ENCODE measurements at places on chromosomes 16 and 17.

DNA sequence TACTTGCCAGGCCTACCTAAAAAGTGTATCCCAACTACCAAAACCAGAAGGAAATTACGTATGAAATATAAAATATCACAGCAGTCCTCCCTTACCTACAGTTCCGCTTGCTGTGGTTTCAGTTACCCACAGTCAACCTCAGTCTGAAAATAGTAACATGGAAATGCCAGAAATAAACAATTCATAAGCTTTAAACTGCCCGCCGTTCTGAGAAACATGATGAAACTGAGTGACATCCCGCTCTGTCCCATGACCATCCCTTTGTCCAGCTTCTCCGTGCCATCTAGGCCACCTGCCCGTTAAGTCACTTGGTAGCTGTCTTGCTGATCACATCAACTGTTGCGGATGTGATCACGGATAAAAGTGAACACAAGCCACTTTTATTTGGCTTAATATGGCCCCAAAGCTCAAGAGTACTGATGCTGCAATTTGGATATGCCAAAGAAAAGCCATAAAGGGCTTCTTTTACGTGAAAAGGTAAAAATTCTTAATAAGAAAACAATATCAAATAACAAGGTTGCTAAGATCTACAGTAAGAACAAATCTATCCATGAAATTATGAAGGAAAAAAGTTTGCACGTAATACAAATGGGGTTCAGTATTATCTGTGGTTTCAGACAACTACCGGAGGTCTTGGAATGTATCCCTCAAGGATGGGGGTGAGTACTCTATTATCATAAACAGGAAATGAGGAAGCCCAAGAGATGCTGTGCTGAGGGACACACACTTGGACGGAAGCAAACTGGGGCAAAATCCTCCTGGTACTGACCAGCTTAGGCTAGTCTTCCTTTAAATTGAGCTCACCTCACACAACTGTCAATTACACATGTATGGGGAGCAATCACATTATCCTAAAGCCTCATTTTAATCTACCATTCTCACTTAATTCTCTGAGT lies 8.2 kb downstream of the USP22 start:
- DNase-seq = peak; percentile 29

DNA sequence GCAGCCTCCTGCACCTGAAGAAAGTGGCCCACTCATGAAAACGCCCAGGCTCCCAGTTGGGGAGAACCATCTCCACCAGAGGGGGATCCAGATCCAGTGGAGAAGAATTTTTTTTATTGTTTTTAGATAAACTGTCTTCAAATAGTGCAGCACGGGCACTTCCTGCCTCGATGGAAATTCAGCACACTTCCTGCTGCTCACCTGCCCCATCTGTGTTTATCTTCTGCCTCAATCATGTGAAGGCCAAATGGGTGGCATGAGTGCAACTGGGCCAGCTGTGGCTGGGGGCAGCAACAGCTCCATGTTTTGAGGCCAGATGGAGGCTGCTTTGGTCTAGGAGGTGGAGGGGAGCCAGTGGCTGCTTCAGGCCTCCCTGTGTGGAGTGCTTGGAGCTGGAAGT lies 75.9 kb upstream of the WSB1 start:
- DNase-seq = no peak

GRCh38 chr16:9798474-9798873 lies 383.8 kb downstream of the GRIN2A start:
- DNase-seq = no peak

- DNase-seq = no peak
Measured at GRCh38 chr17:1223662-1224061, 43.9 kb upstream of the ABR start.

DNA sequence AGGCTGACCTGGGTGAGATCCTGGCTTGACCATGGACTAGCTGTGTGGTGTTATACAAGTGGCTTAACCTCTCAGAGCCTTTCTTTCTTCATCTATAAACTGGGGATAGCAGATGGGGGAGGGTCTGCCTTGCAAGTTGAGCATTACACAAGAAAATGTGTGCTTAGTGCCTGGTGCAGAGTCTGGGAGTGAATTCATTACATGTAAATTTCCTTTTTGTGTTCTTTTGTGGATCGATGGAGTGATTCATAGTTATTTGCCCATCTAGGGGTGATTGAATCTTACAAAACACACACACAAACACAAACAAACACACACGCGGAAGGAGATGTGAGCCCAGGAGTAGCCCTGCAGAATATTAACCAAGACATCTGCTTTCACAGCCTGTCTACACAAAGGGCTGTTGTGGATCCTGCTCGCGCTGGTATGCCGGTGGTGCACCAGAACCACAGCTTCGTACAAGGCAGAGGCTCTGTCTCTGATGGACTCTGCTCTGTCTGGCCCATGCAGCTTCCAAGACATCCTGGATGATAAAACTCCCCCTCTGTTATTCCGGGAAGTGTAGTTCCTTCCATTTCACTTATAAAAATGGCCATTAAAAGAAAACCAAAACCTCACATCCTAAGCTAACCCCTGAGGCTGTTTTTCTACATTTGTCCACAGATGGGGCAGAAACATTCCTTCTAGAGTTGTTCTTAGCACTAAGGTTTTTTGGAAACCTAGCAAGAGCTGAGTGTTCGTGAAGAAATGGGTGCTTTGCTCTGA lies 86.1 kb downstream of the UTP18 start:
- DNase-seq = no peak

DNA sequence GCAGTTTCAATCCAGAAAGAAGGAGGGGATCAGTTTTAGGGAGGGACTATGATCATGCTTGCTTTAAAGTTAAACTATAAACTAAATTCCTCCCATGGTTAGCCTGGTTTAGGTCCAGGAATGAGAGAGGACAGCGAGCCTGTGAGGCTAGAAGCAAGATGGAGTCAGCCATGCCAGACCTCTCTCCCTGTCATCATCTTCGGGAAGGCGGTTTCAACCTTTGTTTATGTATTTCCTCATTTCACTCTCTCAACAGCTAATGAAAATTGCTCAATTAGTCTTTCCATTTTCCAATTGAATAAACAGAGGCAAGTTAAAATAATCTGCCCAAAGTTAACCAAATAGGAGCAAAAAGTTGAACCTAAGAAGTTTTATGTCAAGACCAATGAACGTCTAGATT lies 201.5 kb downstream of the KCNJ2 start:
- DNase-seq = no peak

DNA sequence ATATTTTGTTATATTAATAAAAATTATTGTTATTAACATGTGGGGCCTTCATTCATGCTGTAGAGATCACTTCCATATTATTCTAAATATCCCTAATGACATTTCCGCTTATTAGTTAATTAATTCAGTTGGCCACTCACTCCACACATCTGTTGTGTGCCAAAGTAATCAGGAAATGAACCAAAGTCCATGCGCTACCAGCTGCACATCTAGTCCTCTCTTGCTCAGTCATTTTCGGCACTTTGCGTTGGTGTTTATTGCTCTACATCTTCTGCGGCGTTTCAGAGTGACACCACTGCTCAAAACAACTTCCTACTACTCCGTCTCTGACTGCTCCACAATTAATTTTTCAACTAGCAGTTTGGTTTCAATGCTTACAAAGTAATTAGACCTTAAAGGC lies 101.4 kb upstream of the ZFHX3 start:
- no peak for DNase-seq

DNA sequence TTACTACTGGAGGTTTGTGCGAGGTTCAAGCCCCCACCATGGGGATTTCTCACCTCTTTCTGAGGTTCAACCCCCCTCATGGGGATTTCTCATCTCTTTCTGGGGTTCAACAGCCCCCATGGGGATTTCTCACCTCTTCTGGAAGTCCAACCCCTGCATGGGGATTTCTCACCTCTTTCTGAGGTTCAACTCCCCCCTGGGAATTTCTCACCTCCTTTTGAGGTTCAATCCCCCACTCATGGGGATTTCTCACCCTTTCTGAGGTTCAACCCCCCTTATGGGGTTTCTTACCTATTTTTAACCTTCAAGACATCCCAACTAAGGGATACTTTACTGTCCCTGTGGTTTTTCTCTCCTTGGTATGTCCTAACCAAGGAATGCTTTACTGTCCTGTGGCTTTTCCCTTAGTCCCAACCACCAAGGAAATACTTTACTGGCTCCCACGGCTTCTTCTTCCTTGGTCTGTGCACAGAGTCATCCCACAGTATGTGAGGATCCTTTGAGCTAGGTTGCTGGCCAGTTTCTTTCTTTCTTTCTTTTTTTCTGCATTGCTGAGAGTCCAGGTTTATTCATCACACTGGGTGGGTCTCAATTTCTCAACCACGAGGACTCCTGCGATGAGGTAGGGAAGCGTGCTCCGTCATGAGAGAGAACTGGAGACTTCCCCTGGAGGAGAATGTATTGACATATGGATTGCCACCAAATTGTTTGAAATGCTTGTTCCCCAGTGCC lies 2140.2 kb downstream of the TP53TG3F start:
- DNase-seq = no peak

GRCh38 chr16:47660540-47660939 lies 199.4 kb downstream of the PHKB start:
- no peak for DNase-seq

DNA sequence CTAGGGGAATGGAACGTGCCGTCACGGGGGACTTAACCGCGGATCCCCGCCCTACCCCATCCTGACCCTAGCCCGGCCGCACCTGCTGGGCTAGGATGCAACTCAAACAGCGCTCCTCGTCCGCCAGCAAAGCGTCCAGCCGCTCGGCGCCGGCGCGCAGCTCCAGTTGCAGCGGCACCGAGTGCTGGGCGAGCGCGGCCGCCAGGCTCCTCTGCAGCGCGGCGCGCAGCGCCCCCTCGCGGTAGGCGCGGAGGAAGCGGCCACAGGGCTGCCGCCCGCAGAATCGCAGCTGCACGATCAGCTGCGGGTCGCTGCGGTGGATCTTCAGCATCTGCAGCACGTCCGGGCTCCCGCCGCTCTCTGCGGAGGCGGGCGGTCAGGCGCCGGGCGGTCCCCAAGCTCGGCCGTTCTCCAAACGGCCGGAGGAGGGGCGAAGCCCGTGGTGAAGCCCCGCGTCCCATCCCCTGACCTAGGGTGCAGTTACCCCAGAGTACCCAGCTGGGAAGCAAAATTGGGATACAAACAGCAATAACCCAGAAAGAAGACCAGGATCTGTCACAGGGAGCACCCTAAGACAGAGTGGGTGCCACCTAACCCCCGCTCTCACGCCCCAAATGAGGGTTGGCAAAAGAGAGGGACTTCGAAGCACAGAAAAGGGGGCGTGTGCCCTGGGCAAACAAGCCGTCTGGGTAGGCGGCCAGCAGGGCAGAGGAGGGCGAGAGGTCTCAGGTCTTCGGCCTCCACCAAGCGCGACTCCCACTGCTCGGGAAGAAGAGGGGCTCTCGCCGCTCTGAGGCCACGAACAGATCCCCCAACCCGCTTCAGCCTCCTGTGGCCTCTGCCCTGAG lies 4.2 kb downstream of the TRADD start:
- peak; percentile 64 for DNase-seq

GRCh38 chr16:89187770-89188392 lies 12.5 kb downstream of the SLC22A31 start:
- DNase-seq = no peak

- DNase-seq = no peak
Measured at GRCh38 chr17:27512031-27512430, 55.8 kb downstream of the KSR1 start.

DNA sequence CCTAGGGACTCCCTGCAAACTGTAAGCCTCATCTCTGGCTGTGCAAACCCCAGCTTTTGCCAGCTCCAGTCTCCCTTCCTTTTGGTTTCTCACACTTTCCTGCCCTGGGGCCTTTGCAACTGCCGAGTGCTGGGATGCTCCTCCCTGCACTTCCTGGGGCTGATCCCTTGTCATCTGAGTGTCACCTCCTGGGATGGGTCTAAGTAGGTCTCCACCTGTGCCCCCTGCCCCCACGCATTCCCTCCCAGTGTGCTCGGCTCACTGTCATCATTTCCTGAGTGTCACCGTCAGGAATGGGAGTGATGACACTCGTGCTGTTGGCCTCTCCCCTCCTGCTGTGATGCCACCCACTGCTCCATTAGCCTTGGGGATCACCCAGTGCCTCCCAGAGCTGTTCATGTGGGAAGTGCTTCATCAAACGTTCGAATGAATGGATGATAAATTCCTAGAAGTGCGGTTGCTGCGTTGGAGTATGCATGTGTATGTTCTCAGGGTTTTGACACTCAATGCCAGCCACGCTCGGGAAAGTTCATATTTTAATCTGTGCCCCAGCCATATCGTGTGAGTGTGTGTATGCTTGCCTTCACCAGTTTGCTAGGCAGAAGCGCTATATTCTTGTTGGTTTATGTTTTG lies 189.9 kb downstream of the NTN1 start:
- DNase-seq = no peak

GRCh38 chr16:13742928-13743327 lies 177.0 kb upstream of the ERCC4 start:
- DNase-seq = no peak

- DNase-seq = no peak
Measured at GRCh38 chr17:41226051-41226450, 397 bp upstream of the KRTAP9-2 start.

DNA sequence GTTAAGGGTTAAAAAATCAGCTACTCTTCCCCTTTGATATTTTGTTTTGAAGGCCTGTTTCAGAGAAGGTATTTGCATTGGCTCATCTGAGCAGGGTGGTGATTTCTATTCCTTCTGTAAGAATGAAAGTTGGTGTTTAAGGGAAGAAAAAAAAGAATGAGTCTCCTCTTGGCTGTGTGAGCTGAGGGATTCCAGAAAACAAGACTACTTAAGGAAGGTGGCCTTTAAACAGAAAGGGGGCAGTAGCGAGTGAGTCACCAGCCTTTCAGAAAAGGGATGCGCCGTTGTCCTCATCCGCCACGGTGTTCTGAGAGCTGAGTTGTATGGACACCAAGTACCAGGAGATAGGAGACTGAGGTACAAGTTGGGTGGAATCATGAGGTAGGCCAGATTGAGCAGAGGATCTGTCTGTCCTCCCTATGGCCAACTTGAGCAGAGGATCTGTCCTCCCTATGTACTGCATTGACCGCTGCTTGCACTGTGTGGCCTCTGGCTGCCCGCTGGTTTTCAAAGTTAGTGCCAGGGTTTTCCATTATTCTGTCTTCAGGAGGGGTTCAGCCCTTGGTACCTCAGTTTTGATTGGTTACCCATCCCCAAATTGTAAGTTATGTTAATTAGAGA lies 8.2 kb downstream of the PRKCA start:
- no peak for DNase-seq

- peak; percentile 83 for DNase-seq
Measured at GRCh38 chr17:71828182-71828596, 292.6 kb upstream of the SOX9 start.

DNA sequence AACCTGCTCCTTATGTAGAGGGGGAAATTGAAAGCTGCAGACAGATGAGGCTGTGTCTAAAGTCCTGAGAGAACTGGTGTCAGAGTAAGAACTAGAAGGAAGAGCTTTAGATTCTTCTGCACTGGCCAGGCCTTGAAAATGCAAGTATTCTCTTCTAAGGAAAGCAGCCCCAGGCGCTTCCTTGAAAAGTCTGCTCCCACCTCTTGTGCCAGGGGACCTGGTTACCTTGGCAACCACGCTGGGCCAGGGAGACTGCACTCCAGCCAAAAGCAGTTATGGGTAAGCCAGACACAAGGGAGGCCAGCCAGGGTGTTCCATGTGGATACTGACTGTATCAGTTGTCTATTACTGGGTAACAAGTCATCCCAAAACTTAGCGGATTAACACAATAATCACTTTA lies 228.6 kb upstream of the SDK2 start:
- no peak for DNase-seq

GRCh38 chr17:7296189-7296861 lies 1.9 kb upstream of the YBX2 start:
- DNase-seq = peak; percentile 79

- DNase-seq = no peak
Measured at GRCh38 chr16:67249178-67250044, 632 bp downstream of the SLC9A5 start.
